ENCODE measurements at places on chromosomes 11 and 22. TPM values are rescaled to one million over a fixed set of nuclear protein-coding genes. Genes with fewer than 3 reads are reported as not detected.
A peak's percentile ranks its signal among the peaks of the same experiment; 100 is the strongest.

The CCDC81 gene
- total RNA-seq: 9.4 TPM

The TEX54 gene
- not detected for total RNA-seq

The MDK gene
- total RNA-seq: 17.6 TPM

The DPAGT1 gene
- 49.9 TPM for total RNA-seq

The CRYBB3 gene
- total RNA-seq: not detected

DNA sequence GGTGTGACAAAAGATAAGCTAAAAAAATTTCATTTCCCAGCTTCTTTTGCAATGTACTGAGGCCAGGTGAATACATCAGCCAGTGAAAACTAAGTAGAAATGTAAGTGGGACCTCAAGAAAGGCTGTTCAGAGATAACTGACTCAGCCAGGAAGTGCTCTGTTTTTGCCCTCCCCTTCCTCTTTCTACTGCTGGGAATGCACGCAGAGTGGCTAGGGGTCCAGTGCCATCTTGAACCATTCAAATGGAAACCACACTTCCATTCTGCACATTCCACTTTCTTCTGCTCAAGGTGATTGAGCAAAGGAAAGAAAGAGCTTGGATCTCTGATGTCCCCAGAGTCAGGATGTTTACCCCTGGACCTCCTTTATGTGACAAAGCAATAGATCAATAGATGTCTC is 27.8 kb upstream of the LMO2 start:
- 0 out of 2 replicates have a peak, but pooled peaks cover 11% of the 10 kb centered on the region for H3K4me1 ChIP-seq
- no peak overlapping the region for H3K4me3 ChIP-seq
- DNase-seq: no peak

GRCh38 chr11:36945384-36945783 is 347.3 kb upstream of the RAG2 start:
- no peaks in the 10 kb centered on the region for H3K27me3 ChIP-seq
- DNase-seq: no peak
- no peaks in the 10 kb centered on the region for H3K4me1 ChIP-seq

DNA sequence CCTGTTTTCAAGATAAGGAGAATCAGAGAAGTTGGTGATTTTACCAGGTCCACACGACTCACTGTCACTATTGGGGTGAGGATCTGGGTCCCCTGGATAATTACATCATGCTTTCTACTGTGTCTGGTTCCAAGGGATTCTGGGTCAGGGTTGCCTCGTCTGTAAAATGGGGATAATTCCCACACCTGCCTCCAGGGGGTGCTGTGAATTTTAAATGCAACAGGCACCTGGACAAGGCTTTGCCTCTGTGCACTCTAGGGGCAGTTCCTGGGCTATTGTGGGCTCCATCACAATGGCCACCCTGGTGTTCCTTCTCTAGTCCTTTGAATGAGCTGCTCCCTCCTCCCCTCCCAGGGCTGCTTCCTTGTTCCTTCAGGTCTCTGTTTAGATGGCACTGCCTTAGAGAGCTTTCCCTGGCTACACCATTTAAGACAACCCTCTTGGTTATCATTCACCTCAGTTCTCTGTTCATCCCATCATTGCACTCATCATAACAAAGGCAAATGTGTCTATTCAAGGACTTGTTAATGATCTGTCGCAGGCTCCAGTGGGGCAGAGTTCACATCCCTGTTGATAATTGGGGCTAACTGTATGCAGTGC is 178.6 kb downstream of the MIAT start:
- H3K27ac ChIP-seq: no peak overlapping the region
- H3K4me1 ChIP-seq: no peaks in the 10 kb centered on the region
- peak; percentile 43 for DNase-seq
- no peak overlapping the region for H3K4me3 ChIP-seq

DNA sequence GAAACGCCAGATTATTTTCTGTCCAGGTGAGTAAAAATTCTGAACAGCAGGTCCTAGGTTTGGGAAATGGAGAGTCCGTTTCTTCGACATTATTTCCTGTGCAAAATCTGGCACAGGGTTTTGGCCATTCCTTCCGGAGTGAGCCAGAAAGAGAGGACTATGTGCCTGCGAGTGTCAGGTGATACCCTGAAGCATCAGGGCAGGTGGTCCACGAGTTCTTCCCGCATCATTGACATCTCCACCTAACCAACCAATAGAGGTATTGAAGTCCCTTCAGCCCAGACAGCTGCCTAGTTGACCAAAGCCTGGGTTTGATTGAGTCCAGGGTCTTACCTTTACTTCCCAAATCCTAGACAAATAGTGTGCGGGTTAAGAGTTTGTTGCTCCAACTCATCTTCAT is 808 bp downstream of the SNAP29 start:
- H3K36me3 ChIP-seq: no peaks in the 10 kb centered on the region
- peak overlapping the region; percentile 64 for H3K27ac ChIP-seq
- DNase-seq: no peak
- H3K4me3 ChIP-seq: peak overlapping the region; percentile 92
- no peaks in the 10 kb centered on the region for H3K27me3 ChIP-seq

DNA sequence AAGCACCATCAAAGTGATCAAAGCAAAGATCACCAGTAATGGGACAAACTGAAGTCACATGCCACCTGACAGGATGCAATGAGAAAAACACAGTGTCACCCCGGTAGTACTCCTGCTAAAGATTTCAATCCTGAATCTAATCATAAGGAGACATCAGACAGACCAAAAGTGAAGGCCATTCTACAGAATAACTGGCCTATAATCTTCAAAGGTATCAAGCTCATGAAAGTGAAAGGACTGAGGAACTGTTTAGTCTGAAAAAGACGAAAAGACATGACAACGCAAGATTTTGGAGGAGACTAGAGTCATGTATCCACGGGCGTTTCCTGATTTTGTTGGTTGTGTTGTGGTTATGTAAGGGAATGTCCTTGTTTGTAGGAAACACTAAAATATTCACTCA is 42.4 kb upstream of the TSKU start:
- DNase-seq: no peak
- peaks cover 30% of the 10 kb centered on the region for H3K27me3 ChIP-seq
- no peak overlapping the region for H3K27ac ChIP-seq

GRCh38 chr11:85165819-85166218 is 461.3 kb downstream of the DLG2 start:
- DNase-seq: no peak
- H3K27ac ChIP-seq: no peak overlapping the region
- no peaks in the 10 kb centered on the region for H3K27me3 ChIP-seq
- peaks cover 17% of the 10 kb centered on the region for H3K4me1 ChIP-seq
- H3K36me3 ChIP-seq: 0 out of 2 replicates have a peak, but pooled peaks cover 3% of the 10 kb centered on the region

GRCh38 chr11:86675017-86675416 is 2.6 kb upstream of the ME3 start:
- no peak overlapping the region for H3K4me3 ChIP-seq
- no peaks in the 10 kb centered on the region for H3K36me3 ChIP-seq
- DNase-seq: no peak
- H3K4me1 ChIP-seq: peaks cover 57% of the 10 kb centered on the region

- no peaks in the 10 kb centered on the region for H3K4me1 ChIP-seq
- H3K4me3 ChIP-seq: no peak overlapping the region
- H3K27me3 ChIP-seq: peaks cover 1% of the 10 kb centered on the region
- DNase-seq: no peak
- no peak overlapping the region for H3K27ac ChIP-seq
- H3K36me3 ChIP-seq: peaks cover 8% of the 10 kb centered on the region
These were observed 36.7 kb downstream of the LARGE1 start for GRCh38 chr22:33883561-33883960.
